ENCODE measurements at places on chromosomes 4 and X. TPM values are rescaled to one million over a fixed set of nuclear protein-coding genes. Genes with fewer than 3 reads are reported as not detected.

Gene PCYT1B
- total RNA-seq: not detected

Gene FGG
- not detected for total RNA-seq

Gene SASH3
- total RNA-seq: not detected

Gene VCX3A
- total RNA-seq: not detected

Gene KCND1
- 0.24 TPM for total RNA-seq

Gene TCP11X2
- total RNA-seq: not detected

Gene SGCB
- total RNA-seq: 8.6 TPM

Gene IL13RA2
- total RNA-seq: not detected

Gene SHISA3
- total RNA-seq: not detected

Gene IL21
- total RNA-seq: not detected

Gene SCRG1
- not detected for total RNA-seq

DNA sequence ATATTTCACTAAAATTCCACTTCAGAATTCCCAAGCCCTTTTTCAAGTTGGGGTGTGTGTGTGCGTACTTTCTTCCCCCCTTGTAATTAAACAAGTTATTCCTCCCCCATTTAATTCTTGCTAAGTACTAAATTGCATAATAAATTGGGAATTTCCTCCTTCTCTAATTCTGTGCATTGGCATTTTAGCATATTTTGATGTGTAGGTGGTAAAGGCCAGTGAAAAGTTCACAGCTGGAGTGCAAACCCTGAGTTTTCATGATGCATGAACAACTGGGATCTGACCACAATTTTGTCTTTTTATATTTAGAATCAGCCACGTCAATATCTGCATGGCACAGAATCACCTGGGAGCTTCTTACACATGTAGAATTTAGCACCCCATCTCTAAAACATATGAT lies 18.5 kb downstream of the ANXA3 start:
- no peak for DNase-seq

- DNase-seq: no peak
These were observed 13.6 kb upstream of the PTTG2 start for GRCh38 chr4:37946503-37947179.

DNA sequence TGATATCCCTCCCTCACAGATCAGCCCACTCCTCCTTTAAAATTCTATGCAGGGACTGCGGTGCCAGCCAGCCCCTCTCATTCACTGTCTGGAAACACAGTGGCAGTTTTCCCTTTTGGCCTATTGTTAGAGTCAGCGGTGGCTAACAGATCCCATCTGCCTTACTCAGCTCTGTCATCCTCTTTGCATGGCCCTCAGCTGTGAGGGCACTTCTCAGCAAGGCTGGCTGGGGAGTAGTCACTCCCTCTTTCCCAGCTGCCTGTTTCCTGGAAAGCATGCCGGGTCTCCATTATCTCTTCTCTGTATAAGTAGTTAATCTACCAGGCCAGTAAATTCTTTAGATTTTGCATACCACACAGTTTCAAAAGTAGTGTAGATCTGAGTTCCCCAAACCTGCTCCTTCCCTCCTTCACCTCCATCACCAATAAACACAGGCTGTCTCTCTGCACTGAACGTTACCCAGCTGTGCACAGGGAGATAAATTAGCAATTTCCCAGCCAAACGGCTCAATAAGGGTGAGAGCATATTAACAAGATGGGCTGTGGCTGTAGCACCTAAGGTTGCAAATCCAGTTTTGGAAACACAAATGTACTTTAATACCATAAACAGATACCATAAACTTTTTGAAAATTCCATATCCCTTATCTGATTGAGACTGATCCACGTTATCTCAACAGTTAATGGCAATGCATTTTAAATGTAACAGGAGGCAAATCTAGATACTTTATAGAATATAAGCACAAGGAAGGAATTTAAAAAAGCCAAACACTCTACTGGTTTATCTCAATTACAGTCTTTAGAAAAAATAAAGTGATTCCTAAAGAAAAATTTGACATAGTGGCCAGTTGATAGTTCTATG lies 229.3 kb downstream of the ANKRD50 start:
- no peak for DNase-seq

DNA sequence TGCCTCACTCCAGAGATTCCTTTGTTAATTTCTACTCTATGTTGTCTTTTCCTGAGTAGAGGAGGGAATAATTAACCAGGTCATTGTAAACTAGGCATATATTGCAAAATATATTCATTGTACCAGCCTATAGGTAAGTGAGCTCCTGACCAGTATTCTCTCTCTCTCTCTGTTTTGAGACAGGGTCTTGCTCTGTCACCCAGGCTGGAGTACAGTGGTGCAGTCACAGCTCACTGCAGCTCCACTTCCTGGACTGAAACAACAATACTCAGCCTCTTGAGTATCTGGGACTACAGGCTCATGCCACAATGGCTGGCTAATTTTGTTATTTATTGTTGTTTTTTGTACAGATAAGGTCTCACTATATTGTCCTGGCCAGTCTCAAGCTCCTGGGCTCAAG lies 198.3 kb downstream of the ARAP2 start:
- peak; percentile 33 for DNase-seq

DNA sequence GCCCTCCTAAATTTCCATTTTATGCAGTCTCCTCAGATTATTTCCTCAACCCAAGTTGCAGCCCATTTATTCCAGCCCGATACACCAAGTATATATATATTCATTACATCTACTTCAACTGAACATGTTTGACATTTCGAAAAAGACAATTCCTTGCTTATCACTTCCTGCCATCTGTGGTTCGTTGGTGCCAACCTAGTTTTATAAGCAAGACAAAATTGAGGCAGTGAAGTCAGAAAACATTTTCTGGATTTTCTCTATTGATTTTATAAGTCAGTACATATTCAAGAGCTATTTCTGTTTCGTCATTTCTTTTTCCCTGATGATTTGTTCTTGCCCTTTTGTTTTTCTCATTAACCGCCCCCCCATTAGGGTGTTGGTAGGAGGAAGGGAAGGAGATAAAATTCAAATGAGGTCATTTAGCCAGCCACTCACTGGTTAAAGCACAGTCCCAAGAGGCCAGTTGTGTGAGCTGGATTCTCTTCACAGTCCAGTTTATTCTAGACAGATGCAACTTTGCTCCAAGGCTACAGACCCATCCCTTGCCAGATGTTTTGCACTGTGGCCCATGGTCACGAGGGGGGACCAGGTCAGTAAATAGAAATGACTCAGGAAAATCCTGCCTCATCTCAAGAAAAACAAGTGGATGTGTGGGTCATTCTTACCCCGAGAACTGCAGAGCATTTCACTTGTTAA lies 20.3 kb upstream of the VEGFD start:
- DNase-seq: no peak

DNA sequence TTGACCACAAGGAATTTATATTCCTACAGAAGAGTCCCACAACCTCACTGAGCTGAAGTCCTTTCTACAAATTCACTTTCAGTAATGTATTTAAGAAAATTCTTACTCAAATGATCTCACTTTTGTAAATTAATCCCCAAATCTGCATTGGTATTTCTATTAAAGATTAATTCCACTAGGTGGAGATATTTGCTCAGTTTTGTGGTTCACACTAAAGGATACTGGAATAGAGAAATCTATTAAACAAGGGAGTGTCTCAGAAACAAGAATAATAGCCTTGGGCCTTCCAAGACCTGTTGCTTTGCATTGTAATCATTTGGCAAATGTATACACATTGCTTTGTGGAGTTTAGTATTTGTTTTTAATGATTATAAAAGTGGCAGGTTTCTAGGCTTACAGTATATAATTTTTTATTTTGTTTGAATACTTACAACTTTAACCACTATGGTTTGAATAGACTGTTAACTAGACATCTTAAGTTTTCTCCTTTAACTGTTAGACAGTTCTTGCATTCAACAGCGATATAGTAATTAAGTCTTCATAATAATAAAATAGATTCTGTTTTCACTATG lies 25.9 kb downstream of the CFAP299 start:
- no peak for DNase-seq

DNA sequence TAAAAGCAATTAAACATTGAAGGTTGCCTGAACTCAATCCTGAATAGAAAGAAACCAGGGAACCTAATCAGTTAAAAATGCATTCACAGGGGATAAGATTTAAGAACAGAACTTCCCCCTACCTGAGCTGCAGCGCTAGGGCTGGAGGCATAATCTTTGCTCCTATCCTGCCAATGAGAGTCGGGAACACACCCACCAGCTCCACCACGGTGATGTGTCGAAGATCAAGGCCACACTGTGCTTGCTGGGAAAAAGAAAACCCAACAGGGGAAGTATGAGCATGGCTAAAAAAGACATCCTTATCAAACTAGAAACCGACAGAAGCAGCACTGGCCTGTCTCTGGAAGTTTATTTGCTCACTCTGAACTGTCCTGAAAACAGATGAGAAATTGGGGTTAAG lies 66.3 kb downstream of the SRPX start:
- DNase-seq: no peak

DNA sequence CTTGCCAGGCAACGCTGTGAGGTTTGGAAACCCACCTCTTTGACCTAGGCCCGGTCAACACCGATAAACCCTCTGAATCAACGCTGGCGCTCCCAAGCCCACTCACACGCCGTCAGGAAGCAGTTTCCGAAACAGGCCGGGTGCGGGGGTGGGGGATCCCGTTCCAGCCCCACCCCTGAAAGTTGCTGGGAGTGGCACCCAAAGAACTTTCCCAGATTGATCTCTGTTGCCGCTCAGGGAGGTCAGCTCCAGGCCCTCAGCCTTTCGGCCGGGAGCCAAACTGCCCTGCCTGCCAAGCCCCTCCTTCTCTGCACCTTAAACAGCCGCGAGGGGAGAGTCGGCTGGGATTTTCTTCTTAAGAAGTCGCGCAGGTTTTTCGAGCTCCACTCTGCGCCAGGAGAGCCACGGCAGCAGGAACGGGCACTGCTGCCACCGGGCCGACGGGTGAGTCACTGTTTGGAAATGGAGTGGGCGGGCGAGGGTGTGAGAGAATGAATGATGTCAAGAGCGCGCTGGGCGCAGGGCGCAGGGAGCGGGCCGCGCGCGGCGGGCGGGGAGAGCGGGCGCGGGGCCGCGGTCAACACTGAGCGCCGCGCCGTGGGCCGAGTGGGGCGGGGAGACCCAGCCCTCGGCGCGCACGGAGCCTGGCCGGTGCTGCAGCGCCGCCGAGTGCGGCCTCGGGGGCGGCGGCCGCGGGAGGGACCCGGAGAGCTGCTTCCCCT lies at the start of gene SGMS2:
Gene SGMS2 (plus strand): TSS at position 583 of the 722 bp plus-strand sequence. CDS start 70,622 bp downstream, outside the sequence.
- peak; percentile 89 for DNase-seq

DNA sequence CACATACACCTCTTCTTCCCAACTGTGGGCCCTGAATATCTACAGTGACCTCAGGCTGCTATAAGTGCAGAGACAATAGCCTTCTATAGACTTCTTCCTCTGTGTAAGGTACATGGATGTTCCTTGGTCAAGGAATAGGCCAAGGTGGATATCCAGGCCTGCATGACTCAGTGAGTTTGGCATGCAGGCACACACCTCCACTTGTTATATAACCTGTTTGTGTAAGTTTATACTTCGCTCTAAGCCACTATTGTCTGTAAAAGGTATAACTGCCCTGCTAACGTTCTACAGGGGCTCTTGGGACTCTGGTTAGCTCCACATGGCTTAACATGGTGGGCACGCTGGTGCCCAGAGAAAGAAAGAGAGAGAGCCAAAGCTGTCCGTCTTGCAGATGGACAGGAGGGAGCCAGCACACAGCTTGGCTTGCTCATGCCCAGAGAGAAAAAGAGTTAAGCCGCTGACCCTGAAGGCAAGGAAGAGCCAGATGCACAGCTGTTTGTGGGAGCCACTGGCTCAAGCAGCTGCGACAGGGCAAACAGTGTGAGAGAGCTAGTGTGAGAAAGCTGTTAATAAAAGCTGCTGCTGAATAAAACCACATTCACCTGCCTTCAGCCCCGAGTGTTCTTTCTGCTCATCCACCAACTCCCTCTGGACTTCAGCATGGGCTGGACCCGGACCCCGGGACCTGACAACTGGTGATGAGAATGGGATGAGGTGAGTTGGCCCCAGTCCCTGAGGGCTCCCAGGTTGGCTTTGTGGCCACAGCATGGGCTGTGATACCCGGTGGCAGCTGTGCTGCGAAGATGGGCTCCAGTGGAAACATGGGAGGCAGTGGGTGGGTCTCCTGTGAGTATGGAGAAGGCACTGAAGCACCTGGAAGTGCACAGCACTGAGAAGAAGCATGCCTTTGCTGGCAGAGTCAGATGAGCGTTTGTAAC lies 44.5 kb upstream of the ZBTB33 start:
- no peak for DNase-seq

DNA sequence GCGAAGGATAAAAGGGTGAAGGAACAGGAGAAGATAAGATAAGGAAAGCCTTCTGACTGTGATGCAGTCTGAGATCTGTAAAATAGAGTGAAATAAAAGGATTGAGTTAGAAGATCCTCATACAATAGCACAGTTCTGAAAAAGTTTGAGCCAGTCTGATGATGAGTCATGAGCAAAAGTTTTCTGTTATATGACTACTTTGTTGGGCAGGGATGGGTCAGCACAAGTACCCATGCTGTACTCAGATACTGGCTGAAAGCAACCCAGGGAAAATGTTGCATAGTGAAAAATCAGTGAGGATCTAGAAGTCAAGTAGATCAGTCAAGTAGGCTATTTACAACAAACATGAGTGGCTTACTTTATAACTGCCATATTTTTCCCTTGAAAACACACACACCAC lies 253.5 kb downstream of the PCDH10 start:
- DNase-seq: no peak

- no peak for DNase-seq
These were observed 4.7 kb upstream of the ZNF518B start for GRCh38 chr4:10461850-10462400.

GRCh38 chrX:129695535-129695934 lies 40.8 kb upstream of the APLN start:
- DNase-seq: no peak

- DNase-seq: no peak
These were observed 135.0 kb downstream of the AMMECR1 start for GRCh38 chrX:110182865-110183264.

- DNase-seq: no peak
These were observed 63.5 kb downstream of the GPC3 start for GRCh38 chrX:133921764-133922389.

DNA sequence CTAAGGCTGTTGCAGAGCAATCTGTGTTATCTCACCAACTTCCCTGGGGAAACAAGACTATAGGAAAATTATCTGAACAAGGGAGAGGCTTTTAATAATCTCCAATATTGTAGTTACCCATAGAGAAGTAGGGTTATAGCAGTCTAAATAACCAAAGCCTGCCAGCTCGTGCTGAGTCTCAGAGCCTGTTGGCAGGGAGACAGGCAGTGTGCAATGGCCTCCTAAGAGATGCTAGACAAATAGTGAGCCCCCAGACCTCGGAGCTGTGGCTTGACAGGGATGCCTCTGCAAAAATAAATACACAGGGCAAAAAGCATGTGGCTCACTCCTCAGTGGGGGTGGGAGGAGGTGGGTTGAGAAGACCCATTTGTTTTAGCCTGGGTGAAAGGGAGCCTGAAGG lies 76.7 kb downstream of the DGKK start:
- no peak for DNase-seq

DNA sequence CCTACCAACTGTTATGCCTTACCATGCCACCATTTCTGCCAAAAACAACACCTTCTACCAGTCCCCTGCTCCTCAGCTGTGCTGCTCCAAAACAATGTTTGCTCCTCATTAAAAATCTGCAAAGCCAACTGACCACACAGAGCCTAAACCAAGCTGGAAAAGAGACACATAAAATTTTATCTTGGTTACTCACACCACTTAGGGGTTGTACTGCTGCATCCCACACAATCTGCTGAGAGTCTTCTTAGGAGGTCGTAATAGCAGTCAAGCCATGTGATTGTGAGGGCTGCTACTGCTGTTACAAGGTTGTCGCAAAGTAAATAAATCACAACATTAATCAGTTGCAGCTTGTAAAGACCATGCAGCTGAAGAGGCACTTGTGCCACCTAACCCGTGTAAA lies 607.4 kb upstream of the FAM241A start:
- no peak for DNase-seq

GRCh38 chr4:7655511-7656243 lies 220.9 kb upstream of the PSAPL1 start:
- no peak for DNase-seq
